Endothelial cell (in vitro differentiated cells): ENCODE measurements at places on chromosomes 12 and 14.

DNA sequence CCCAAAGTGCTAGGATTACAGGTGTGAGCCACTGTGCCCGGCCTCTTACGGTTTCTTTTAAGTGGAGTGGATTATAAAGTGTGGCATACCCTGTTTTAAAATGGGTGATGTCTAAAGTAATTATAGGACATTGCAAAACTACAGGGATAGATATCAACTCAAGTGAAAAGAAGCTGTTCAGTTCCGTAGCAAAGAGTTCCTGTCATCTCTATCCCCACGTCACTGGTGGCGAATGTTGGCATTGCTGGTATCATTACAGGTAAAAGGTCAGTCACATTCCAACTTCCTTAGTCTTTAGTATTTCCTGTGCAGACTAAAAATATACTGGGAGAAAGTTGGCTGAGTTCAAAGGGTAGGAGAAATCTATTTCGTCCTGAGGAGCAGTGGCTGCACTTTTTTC, 95.6 kb upstream of the SLC38A2 start:
- no peaks in the 10 kb centered on the region for H3K27me3 ChIP-seq
- H3K27ac ChIP-seq: no peak overlapping the region
- peaks cover 6% of the 10 kb centered on the region for H3K4me1 ChIP-seq
- no peak for DNase-seq
- no peak overlapping the region for H3K4me3 ChIP-seq
- peaks cover 3% of the 10 kb centered on the region for H3K36me3 ChIP-seq

GRCh38 chr12:58727521-58727920, 192.8 kb downstream of the LRIG3 start:
- DNase-seq: no peak
- H3K36me3 ChIP-seq: no peaks in the 10 kb centered on the region
- no peak overlapping the region for H3K27ac ChIP-seq
- H3K4me3 ChIP-seq: no peak overlapping the region

- H3K4me1 ChIP-seq: no peaks in the 10 kb centered on the region
- peaks cover 2% of the 10 kb centered on the region for H3K27me3 ChIP-seq
- H3K27ac ChIP-seq: no peak overlapping the region
- H3K4me3 ChIP-seq: no peak overlapping the region
- DNase-seq: no peak
These were observed 73.4 kb downstream of the GAS2L3 start for GRCh38 chr12:100646896-100647295.

DNA sequence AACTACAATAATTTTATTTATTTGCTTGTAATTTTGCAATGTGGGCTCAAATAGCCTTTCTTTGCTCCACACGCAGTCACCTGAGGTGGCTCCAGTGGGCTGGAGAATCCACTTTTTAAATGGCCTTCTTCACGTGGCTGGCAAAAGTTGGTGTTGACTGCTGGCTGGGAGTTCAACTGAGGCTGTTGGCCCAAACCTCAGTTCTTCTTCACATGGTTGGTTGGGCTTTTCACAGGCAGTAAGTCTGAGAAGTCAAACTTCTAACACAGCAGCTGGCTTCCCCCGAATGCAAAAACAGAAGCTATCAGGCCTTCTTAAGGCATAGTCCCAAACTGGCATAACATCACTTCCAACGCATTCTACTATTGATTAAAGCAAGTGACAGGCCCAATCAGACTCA, 2.1 kb upstream of the OXA1L start:
- no peak for DNase-seq
- H3K4me3 ChIP-seq: no peak overlapping the region
- peaks cover 20% of the 10 kb centered on the region for H3K4me1 ChIP-seq
- peaks cover 11% of the 10 kb centered on the region for H3K36me3 ChIP-seq

DNA sequence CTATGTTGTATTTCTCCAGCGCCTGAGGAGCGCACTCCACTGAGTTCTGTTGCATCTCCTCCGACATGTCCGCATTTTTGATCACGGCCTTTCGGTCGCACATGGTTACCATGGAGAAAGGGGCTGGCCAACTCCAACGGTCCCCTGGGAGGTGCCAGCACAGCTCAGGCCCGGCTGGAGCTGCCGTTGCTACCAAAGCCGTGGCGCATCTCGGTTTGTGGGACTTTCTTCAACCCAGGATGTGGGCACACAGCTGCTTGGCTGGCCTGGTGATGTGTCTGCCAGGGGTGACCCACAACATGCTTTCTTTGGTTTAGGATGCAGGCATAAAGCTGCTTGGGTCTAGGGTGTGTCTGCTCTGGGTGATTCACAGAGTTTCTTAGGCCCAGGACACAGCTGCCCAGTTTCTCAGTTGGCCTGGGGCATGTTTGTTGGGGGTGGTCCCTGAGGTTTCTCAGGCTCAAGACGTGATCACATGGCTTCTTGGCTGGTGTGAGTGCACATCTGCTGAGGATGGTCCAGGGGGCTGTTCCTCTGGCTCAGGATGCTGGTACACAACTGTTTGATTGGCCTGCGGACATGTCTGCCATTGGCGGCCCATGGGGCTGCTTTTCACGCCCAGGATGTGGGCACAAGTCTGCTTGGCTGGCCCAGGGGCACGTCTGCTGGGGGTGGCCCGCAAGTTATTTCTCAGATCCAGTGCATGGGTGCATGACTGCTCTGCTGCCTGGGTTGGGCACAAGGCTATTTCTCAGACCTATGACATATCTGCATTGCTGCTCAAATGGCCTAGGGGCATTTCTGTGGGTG, 25.9 kb upstream of the GTF2A1 start:
- DNase-seq: no peak
- peaks cover 3% of the 10 kb centered on the region for H3K27me3 ChIP-seq
- no peaks in the 10 kb centered on the region for H3K4me1 ChIP-seq

DNA sequence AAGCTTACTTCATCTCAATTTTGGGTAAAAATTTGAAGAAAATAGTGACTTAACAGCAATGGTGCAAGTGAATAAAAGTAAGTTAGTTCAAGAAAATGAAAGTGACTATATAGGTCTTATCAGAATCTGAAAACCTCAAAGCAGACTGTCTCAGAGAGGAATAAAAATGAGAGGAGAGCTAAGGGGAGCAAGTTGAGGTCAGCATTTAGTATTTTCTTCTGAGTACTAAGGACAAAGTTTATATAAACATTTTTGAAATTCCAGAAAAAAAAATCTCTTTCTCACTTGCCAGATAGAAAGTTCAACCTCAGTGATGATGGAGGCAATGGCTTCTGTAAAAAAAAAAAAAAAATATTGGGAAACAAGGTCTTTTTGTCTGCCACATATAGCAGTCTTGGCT, 414.1 kb downstream of the NPAS3 start:
- H3K27ac ChIP-seq: no peak overlapping the region
- no peaks in the 10 kb centered on the region for H3K36me3 ChIP-seq
- peaks cover 2% of the 10 kb centered on the region for H3K4me1 ChIP-seq
- DNase-seq: no peak
- peaks cover 3% of the 10 kb centered on the region for H3K27me3 ChIP-seq

DNA sequence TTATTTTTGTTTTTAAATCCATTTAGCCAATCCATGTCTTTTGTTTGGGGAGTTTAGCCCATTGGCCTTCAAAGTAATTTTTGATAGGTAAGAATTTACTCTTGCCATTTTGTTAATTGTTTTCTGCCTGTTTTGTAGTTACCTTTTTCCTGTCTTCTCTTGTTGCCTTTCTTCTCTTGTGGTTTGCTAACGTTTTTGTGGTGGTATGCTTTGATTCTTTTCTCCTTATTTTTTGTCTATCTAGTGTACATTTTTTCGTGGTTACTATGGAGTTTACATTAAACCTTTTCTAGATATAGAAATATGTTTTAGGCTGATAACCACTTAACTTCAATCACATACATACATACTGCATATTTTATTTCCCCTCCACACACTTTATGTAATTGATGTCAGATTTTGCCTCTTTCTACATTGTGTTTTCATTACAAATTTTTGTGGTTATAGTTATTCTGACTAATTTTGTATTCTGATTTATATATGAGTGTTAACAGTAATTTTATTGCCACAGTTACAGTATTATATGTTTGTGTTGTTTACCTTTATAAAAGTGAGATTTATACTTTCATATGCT, 19.2 kb upstream of the PPP1R12A start:
- no peaks in the 10 kb centered on the region for H3K27me3 ChIP-seq
- no peak overlapping the region for H3K4me3 ChIP-seq
- DNase-seq: no peak
- no peaks in the 10 kb centered on the region for H3K4me1 ChIP-seq
- no peaks in the 10 kb centered on the region for H3K36me3 ChIP-seq
- no peak overlapping the region for H3K27ac ChIP-seq

DNA sequence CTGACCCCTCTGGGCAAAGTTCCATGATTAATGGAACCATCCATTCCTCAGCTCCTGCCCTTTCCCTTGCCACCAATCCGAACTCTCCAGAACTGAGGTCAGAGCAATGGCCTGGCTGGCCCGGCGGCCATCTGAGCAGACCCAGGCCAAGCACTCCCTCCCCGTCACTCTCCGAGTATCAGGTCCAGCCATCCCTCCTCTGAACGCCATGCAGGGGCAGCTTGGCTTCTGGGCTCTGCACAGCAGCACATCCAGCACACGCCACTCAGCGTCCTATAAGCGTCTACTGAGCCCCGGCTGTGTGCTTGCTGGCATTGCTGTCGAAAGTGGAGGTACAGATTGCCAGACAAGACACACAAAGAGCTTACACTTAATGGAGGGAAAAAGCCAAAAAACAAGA, 34.3 kb upstream of the VWF start:
- H3K36me3 ChIP-seq: peaks cover 4% of the 10 kb centered on the region
- H3K4me1 ChIP-seq: peaks cover 25% of the 10 kb centered on the region
- no peak overlapping the region for H3K4me3 ChIP-seq
- H3K27ac ChIP-seq: no peak overlapping the region

DNA sequence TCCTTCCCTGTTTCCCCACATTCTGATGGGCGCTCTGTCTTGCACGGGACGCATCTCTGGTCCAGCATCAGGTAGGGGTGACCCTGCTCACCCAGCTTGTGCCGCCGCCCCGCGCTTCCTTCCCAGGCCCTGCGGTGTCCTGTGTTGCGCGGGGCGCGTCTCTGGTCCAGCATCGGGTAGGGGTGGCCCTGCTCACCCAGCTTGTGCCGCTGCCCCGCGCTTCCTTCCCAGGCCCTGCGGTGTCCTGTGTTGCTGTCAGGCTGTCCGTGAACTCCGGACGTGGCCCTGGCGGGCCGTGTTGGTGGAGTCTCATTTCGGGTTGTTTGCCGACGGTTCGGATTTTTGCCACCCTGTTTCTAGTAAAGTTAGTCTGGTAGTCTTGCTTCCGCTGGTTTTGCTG, 6.8 kb downstream of the FBRSL1 start:
- H3K36me3 ChIP-seq: peaks cover 7% of the 10 kb centered on the region
- peaks cover 10% of the 10 kb centered on the region for H3K4me1 ChIP-seq
- no peak overlapping the region for H3K27ac ChIP-seq
- DNase-seq: no peak

DNA sequence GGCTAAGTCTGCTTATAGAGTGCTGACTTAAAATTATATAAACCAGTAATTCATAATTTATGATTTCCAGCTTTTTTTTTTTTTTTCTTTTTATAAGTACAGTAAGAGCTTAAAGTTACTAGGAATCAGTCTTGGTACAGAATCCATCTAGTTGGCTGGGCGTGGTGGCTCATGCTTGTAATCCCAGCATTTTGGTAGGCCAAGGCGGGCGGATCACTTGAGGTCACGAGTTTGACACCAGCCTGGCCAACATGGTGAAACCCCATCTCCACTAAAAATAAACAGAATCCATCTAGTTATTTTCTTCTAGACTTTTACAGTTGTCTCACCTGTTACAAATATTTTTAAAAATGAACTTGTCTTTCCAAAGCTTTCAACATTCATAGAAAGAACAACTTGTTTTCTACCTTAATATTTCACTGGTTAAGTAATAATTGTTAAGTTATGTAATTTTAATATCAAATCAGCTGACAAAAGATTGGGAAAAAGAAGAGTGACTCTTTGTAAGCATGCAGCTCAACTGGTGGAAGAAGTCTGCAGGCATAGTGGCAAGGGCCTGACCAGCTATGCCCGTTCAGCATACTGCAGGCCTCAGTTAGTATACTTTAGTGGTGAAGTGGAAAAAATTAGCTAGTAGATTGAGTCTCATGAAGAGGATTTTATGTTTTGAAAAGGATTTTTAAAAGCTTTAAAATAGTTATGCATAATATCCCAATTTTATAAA, 17.4 kb upstream of the PSMA3 start:
- H3K27ac ChIP-seq: no peak overlapping the region
- no peak overlapping the region for H3K4me3 ChIP-seq
- peaks cover 4% of the 10 kb centered on the region for H3K36me3 ChIP-seq
- no peaks in the 10 kb centered on the region for H3K4me1 ChIP-seq

DNA sequence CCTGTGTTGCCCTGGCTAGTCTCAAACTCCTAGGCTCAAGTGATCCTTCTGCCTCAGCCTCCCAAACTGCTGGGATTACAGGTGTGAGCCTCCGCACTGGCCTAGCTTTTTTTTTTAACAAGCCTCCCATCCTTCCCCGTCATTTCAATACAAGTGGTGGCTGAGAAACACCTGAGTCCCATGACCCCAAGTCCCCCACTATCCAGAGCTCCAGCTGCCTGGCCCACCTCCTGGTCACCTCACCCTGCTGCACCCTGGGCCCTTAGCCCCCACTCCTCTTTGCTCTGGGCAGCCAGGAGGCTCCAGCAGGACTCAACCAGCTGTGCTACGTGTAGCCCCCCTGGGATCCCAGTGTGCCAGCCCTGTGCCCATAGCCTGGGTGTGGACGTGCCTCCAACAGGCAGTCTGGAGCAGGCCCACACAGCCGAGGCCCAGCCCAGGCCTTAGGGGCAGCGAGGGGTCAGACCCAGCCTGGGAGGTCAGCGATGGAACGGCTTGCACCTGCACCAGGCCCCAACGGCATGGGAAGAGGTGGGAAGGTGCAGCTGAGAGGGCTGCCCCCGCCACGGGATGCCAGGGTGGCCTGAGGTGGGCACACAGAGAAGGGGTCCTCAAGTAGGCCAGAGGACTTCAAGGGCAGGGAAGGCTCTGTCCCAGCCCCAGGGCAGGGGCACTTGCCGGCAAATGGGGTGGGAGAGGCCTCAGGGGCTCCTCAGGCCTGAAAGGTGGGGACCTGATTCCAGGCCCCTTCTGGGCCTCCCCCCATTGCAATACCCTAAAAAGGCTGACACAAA, 6.5 kb downstream of the AHNAK2 start:
- no peak overlapping the region for H3K27ac ChIP-seq
- peaks cover 10% of the 10 kb centered on the region for H3K27me3 ChIP-seq
- no peaks in the 10 kb centered on the region for H3K36me3 ChIP-seq
- no peak for DNase-seq
- H3K4me3 ChIP-seq: no peak overlapping the region

- no peak for DNase-seq
- H3K4me3 ChIP-seq: no peak overlapping the region
- H3K36me3 ChIP-seq: no peaks in the 10 kb centered on the region
- H3K4me1 ChIP-seq: peaks cover 22% of the 10 kb centered on the region
These were observed 78.4 kb downstream of the SSPN start for GRCh38 chr12:26273811-26274210.

GRCh38 chr12:66132408-66132807, 1.9 kb upstream of the LLPH start:
- peaks cover 12% of the 10 kb centered on the region for H3K36me3 ChIP-seq
- peaks cover 30% of the 10 kb centered on the region for H3K4me1 ChIP-seq
- H3K27me3 ChIP-seq: peaks cover 3% of the 10 kb centered on the region
- DNase-seq: no peak
- no peak overlapping the region for H3K4me3 ChIP-seq
- peak overlapping the region; percentile 75 for H3K27ac ChIP-seq
